Left lobe of liver (tissue), 2 donors: ENCODE measurements at places on chromosomes 7 and 10. TPM values are rescaled to one million over a fixed set of nuclear protein-coding genes. Genes with fewer than 3 reads are reported as not detected.

The WDR86 gene
- 0.28 TPM for total RNA-seq

The ZNF365 gene
- total RNA-seq = not detected

The MUC3A gene
- 9.4 TPM for total RNA-seq

- DNase-seq = no peak
Observed at GRCh38 chr10:61071580-61071979, 127.6 kb upstream of the RHOBTB1 start.
